ENCODE measurements at places on chromosomes 13 and 19. TPM values are rescaled to one million over a fixed set of nuclear protein-coding genes. Genes with fewer than 3 reads are reported as not detected.

CD22 gene
- total RNA-seq = not detected

AMER2 gene
- total RNA-seq = not detected

ZNF790 gene
- 4.4 TPM for total RNA-seq

ELSPBP1 gene
- total RNA-seq = not detected

WDR87 gene
- not detected for total RNA-seq

CEACAM16 gene
- total RNA-seq = not detected

SRRM5 gene
- total RNA-seq = 0.17 TPM

C19orf67 gene
- total RNA-seq = not detected

NMRK2 gene
- total RNA-seq = 0.26 TPM

ERF gene
- 36.2 TPM for total RNA-seq

BCAM gene
- 29.3 TPM for total RNA-seq

ZNF681 gene
- 0.35 TPM for total RNA-seq

FLT1 gene
- total RNA-seq = 0.60 TPM

SIGLEC10 gene
- total RNA-seq = not detected

TTC9B gene
- not detected for total RNA-seq

C19orf85 gene
- total RNA-seq = not detected

CEACAM1 gene
- total RNA-seq = 0.12 TPM

PGLYRP1 gene
- not detected for total RNA-seq

TNNT1 gene
- 5.4 TPM for total RNA-seq

KLC3 gene
- not detected for total RNA-seq

FXYD1 gene
- total RNA-seq = 18.8 TPM

ZNF766 gene
- 10.2 TPM for total RNA-seq

FFAR2 gene
- not detected for total RNA-seq

VSTM2B gene
- not detected for total RNA-seq

ZNF844 gene
- 3.7 TPM for total RNA-seq

ZBTB45 gene
- 15.5 TPM for total RNA-seq

ZNF433 gene
- 2.3 TPM for total RNA-seq

Measured in pericardium fibroblast (primary cell).